ENCODE measurements at places on chromosomes 16 and 17. TPM values are rescaled to one million over a fixed set of nuclear protein-coding genes. Genes with fewer than 3 reads are reported as not detected.

DNA sequence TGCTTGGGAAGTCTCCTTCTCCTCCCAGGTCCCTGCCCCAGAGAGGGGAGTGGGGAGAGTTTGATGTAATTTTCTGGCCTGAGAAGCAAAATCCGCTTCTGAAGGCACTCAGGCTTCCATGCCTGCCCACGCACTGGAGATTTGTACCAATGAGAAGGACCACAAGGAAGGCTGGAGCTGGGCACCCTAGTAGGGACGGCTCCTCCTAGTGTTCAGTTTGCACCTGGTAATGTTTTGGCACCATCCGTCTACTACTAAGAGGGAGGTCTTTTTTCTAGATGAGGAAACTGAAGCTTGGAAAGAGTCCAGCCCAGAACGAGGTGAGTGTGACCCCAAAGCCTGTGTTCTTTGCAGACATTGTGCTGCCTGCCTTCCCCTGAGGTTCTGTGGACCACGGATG lies 83.6 kb upstream of the NLRP1 start:
- no peak for DNase-seq

GRCh38 chr17:32943647-32944191 lies 15.8 kb downstream of the TMEM98 start:
- no peak for DNase-seq

- DNase-seq: no peak
Measured at GRCh38 chr17:77132411-77133086, 8.2 kb upstream of the SEC14L1 start.

DNA sequence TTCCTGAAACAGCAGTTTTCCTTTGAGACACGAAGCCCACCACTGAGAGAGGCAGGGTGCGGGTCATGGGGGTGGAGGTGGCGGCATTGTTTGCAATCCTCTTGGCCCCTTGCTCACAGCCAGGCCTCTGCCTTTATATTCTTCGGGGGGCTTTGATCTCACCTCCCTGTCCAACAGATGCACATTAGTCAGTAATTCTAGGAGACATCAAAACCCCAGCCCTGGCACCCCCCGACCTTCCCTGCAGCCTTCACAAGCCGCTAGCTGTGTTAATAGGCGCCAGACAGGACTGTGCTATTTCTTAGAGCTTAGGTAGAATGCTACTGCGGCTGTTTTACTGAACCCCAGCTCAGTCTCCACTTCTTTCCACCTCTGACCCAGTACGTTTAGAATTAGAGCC lies 212.6 kb downstream of the RBFOX1 start:
- no peak for DNase-seq

DNA sequence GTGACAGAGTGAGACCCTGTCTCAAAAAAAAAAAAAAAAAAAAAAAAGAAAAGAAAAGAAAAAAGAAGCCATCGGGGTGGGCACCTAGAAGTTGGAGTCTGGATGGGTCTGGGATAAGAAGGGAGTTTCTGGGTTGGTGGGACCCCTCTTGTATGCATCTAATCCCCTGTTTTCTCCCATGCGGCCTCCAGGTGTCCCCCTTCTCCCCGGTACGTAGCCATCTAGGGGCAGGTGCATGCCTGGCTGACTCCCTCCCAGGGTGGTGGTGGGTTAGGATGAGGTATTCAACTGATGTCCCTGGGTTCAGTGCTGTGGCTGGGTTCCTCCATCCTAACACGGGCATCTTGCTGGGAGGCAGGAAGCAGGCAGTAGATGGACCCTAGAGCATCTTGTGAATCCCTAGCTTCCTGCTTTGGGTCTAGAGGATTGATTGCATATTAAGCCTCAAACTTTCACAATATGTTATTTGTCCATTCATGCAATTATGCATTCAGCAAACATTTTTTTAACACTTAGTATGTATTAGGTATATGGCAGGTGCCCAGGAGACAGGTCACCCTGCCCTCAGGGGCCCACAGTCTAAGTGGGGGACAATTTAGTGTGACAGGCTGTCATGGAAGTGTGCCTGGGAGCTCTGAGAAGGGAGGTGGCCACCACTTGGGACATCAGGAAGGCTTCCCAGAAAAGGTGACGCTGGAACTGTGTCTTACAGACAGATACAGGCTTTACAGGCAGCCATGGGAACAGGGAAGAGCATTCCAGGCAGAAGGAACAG lies 13.1 kb downstream of the FMNL1 start:
- DNase-seq: no peak

The COG7 gene
- 25.3 TPM for total RNA-seq

The ZP2 gene
- not detected for total RNA-seq

The TMEM204 gene
- total RNA-seq: 0.13 TPM
